Glomerular endothelial cell (primary cell): ENCODE measurements at places on chromosomes 3 and 15. TPM values are rescaled to one million over a fixed set of nuclear protein-coding genes. Genes with fewer than 3 reads are reported as not detected.

GRCh38 chr3:4362523-4362922 is 59.4 kb downstream of the SETMAR start:
- DNase-seq: no peak

DNA sequence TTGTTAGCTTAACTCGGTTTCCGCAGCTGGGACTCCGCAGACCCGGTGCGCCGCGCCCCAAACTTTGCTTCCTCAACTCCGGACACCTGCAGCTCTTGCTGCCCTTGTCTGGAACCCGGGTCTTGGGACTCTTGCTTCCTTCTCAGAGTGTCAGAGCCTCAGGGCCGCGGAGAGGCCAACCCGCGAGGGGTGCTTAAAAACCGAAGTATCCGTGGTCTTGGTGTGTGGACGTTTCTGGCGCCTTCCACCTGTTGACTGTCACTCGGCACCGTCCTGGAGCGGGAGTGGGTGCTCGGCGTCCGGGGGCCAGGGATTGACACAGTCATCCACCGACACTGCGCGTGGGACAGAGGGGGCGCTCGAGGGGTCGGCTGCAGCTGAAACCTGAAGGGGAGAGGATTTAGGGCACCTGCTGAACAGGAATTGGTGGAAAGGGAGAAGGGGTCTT is 386 bp downstream of the SQOR start:
- no peak for DNase-seq

DNA sequence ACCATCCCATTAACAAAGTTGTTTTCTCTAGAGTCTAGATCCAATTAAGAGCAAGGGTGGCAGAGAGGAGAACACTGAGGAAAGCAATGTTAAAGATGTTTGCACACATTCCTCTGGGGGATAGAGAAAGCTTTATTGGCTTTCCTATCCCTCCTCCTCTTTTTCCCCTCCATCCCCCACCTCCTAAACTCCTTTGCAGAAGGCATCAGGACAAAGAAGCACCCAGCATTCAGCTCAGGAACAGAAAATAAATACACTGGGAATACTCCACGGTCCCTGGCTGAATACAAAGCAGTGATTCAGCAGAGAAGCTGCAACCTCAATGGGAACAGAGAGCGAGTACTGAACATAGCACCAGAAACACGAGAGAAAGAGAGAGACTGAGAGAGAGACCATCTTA is 21.9 kb downstream of the LSAMP start:
- DNase-seq: no peak

- no peak for DNase-seq
Measured at GRCh38 chr3:184481984-184482671, 79.5 kb upstream of the EPHB3 start.

The GOLGA8S gene
- 0.05 and 0.06 TPM in 2 replicates for total RNA-seq
